ENCODE measurements at places on chromosomes 3 and 15. TPM values are rescaled to one million over a fixed set of nuclear protein-coding genes. Genes with fewer than 3 reads are reported as not detected.

GRCh38 chr15:48939648-48940047 lies 24.1 kb downstream of the SHC4 start:
- no peak for DNase-seq

- DNase-seq: no peak
These were observed 1322.7 kb upstream of the ALCAM start for GRCh38 chr3:104044002-104044401.

GRCh38 chr3:124780761-124781475 lies 50.7 kb downstream of the UMPS start:
- no peak for DNase-seq

DNA sequence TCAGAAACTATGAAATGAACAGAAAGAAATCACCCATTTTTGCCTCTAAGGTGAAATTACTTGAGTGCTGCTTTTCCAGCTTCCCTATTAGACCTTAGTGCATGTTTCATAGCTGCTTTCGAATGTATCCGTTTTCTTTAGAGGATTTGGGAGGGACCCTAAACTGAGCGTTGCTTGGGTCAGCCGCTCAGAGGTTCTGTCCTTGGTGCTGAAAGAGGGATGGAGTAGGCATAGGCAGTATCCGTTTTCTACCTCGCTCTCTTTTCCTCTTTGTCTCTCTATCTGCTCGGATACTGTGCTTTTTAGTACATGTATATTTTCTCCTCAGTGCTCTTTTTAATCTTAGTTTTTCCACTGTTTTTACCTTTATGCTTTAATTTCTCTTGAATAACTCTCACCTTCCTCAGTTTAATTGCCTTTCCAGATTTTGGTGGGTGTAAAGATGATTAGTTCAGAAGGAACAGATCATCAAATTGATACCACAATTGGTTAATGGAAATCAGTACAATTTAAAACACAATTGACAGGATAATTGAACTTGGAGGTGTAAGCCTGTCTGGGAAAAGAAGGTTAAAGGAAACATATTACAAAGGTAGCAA lies at the start of gene DRD3:
DRD3 (minus strand) TSS at position 283 of the 599 bp plus-strand sequence. CDS start 7,060 bp downstream, outside the sequence.
- DNase-seq: no peak

GRCh38 chr15:58139276-58139988 lies 1.3 kb downstream of the AQP9 start:
- DNase-seq: no peak

- no peak for DNase-seq
These were observed 78.3 kb downstream of the TFRC start for GRCh38 chr3:196003611-196004010.

DNA sequence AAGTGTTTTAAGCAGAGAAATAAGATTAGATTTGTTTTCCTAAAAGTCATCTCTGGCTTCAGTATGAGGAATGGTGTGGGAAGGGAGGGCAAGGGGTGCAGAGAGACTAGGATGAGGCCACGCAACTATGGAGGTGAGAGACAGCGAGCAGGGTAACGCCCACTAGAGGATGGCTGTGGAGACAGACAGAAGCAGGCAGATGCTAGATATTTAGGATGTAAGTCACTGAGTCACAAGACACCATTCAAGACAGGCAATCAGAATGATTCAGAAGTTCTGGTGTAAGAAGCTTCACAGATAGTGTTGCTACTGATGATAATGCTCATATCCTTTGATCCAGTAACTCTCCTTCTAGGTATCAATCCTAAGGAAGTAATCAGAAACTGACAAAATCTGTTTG lies 19.1 kb downstream of the HSPBAP1 start:
- no peak for DNase-seq

DNA sequence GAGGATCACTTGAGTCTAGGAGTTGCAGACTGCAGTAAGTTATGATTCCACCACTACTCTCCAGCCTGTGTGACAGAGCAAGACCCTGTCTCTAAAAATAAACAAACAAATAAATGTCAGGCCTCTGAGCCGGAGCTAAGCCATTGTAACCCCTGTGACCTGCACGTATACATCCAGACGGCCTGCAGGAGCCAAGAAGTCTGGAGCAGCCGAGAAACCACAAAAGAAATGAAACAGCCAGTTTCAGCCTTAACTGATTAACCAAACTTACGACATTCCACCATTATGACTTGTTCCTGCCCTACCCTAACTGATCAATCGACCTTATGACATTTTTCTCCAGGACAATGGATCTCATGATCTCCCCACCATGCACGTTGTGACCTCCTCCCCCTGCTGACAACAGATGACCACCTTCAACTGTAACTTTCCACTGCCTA lies 32.5 kb upstream of the ZKSCAN7 start:
- DNase-seq: no peak

Gene DAPK2
- total RNA-seq: 0.82 TPM

Gene PARP15
- not detected for total RNA-seq

Gene RTP2
- total RNA-seq: not detected

Gene MYEF2
- 117 TPM for total RNA-seq

All from frontal cortex (tissue), 4 donors.